ENCODE measurements at places on chromosomes 1 and 21. TPM values are rescaled to one million over a fixed set of nuclear protein-coding genes. Genes with fewer than 3 reads are reported as not detected.

C1QTNF12 gene
- 0.69 TPM for total RNA-seq

NEK2 gene
- 3.9 TPM for total RNA-seq

TESK2 gene
- 8.0 TPM for total RNA-seq

LCE3E gene
- not detected for total RNA-seq

OR6N1 gene
- not detected for total RNA-seq
